ENCODE measurements at places on chromosomes 16 and 17.

GRCh38 chr17:78971756-78972506 lies 7.8 kb downstream of the LGALS3BP start:
- DNase-seq, result no peak

- DNase-seq, result no peak
Observed at GRCh38 chr17:16374146-16374938, 6.5 kb upstream of the UBB start.

GRCh38 chr16:49844359-49844758 lies 11.6 kb downstream of the ZNF423 start:
- no peak for DNase-seq

- DNase-seq, result no peak
Observed at GRCh38 chr17:44911133-44912001, 3.9 kb downstream of the GFAP start.

DNA sequence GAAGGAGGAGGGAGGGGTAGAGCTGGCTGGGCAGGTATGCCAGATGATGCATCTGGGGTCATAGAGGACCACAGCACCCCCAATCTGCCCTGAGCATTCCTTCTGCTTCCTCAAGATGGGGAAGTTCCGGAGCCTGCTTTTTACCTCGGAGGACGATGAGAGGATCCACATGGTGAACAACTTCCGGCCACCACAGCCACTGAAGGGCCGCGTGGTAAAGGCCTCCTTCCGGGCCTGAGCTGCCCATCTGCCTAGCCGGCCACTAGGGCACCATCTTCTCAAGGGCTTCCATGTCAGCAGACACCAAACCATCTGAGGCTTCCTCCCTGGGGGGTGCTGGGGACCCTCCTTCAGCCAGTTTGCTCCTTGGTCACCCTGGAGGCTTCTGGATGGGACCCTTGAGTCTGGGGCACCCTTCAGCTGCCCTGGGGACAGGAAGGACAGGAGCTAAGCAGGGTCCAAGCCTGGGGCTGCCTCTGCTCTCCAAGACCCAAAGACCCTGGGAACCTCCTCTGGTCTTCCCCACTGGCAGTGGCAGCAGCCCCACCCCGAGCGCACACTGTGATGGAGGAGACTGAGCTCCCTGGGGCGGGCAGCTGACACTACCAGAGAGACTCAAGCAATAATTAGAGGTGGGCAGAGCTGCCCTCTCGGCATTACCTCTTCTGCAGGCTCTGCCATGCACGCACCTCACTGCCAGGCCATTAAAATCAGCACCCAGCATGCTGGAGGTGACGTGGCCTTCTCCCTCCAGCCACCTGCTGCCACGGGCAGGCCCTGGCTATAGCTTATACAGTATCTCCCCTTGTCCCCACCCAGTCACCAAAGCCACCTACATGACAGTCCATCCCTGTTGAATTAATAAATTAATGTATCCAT lies 9.3 kb downstream of the CA7 start:
- DNase-seq, result no peak

GRCh38 chr16:84379008-84379708 lies 10.8 kb downstream of the ATP2C2 start:
- DNase-seq, result no peak
